ENCODE measurements at places on chromosomes 2 and 18.
A peak's percentile ranks its signal among the peaks of the same experiment; 100 is the strongest.

DNA sequence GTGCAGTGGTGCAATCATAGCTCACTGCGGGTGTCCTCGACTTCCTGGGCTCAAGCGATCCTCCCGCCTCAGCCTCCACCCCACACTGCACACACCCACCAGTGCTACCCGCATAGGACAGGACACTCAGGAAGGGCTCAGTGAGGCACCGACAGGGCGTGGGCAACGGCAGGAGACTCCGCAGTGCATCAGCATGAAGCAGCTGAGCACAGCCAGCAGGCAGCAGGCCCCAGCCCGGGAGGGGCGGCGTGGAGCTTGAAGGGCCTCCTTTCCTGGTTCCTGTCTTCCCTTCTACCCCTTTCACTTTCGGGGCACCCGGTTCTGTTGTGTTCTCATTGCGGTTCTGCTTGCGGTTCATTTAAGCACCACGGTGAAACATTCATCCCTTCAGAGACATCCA lies 89.8 kb downstream of the ZNF516 start:
- no peak for DNase-seq

- no peak for DNase-seq
These were observed 150.5 kb downstream of the TANC1 start for GRCh38 chr2:159118859-159119500.

- no peak for DNase-seq
These were observed 7.0 kb upstream of the VSNL1 start for GRCh38 chr2:17533546-17533945.

GRCh38 chr2:59882822-59883221 lies 670.6 kb downstream of the BCL11A start:
- DNase-seq, result no peak

DNA sequence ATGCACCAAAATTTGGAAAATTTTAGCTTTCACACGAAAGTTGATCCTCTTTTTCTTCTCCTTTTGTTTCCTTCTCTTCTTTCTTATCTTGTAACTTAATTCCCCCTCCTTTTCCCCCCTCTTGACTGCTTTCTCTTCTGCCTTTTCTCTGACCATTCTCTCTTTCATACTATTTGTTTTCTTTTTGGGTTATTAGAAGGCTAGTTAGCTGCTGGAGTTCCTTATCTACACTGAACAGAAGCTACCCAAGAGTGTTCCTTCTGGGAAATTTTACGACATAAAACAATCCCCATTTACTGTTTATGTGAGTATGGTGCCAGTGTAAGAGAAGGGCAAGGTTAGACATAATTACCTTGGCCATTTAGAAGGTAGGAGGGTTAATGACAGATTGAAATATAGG lies 218.4 kb upstream of the DTNA start:
- DNase-seq, result no peak

- DNase-seq, result peak; percentile 85
These were observed 10.6 kb upstream of the ITGB6 start for GRCh38 chr2:160210599-160211138.

GRCh38 chr18:80196528-80197320 lies 50.6 kb downstream of the PARD6G start:
- DNase-seq, result no peak

DNA sequence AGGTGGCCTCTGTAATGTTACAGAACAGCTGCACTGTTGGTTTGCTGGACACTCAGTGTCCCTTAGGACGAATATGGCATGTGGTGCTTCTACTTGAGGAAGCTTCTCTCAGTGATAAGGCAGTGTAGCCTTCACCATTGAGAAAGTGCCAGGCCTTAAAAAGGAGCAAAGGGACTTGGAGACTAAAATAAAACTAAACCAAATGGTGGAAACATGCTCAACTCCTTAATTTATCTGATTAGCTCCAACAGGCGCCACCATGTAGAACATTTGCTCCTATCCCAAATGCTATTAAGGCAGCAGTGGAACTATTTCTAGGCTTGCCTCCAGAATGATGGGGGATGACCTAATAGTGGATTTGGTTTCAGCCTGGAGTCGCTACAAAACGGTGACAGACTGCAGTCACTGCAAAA lies 77.5 kb upstream of the MYL1 start:
- no peak for DNase-seq

- no peak for DNase-seq
These were observed 57.4 kb downstream of the ATIC start for GRCh38 chr2:215369181-215369760.

GRCh38 chr2:72806280-72806945 lies 19.4 kb downstream of the EXOC6B start:
- no peak for DNase-seq

DNA sequence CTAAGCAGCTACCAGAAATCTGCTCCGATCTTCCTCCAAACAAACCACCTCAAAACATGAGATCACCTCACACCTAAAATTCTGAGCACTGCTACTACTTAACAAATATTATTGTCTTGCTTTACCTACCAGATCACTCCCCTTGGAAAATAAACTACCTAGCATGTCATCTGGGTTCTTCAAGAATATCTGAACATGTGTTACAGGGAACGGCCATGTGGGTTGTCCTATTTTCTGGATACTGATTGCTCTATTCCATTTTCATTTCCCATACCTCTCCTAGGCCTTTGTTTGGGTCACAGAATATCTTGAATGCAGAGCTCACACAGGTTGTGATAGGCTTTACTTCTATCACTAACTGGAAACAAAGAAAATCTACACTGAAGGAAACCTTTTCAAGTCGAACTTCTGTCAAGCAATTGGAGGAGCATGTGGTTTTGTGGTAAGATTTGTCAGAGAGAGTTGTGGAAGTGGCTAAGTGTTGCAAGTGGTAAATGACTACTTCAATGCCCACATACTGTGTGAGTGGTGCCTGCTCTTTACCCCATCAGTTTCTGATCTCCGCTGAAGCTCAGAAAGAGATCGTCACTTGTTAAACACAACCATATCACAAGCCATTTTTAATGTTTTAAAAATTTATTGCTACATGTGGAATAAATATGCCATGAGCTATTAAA lies 739.1 kb upstream of the ZEB2 start:
- no peak for DNase-seq

DNA sequence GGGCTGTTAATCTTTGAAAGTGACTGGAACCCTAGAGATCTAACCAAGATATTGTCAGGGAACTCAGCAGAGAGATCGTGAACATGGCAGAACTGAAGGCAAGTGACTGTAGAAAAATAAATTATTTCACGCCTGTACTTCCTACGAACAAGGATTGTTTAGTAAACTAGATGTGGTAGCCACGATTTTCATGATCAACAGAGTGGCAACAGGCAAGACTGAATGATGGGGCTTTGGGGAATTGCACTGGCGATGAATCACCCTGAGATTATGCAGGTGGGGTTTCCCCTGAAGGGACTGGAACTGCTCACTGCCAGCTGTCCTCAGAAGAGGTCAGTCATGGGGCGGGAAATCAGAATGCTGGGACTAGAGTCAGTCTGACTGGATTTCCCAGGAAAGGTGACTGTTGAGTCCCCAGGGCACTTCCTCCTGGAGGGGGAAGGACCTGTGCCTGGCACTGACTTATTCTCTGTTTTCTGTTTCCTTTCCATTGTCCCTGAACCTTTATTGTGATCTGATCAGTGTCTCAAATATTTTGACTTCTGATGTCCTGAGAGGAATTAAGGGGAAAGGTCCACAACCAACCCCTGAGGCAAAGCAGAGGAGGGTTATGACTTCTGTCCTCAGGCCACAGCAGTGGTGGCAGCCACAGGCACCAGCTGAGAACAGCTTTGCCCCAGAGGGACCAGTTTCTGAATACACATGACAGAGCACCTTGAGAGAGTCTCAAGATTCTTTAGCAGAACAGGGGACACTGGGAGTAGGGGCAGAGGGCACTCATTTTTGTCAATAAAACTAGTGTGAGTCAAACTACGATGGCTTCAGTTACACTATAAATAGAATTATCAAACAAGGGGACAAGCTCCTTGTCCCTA lies 70.0 kb downstream of the NAB1 start:
- DNase-seq, result no peak

DNA sequence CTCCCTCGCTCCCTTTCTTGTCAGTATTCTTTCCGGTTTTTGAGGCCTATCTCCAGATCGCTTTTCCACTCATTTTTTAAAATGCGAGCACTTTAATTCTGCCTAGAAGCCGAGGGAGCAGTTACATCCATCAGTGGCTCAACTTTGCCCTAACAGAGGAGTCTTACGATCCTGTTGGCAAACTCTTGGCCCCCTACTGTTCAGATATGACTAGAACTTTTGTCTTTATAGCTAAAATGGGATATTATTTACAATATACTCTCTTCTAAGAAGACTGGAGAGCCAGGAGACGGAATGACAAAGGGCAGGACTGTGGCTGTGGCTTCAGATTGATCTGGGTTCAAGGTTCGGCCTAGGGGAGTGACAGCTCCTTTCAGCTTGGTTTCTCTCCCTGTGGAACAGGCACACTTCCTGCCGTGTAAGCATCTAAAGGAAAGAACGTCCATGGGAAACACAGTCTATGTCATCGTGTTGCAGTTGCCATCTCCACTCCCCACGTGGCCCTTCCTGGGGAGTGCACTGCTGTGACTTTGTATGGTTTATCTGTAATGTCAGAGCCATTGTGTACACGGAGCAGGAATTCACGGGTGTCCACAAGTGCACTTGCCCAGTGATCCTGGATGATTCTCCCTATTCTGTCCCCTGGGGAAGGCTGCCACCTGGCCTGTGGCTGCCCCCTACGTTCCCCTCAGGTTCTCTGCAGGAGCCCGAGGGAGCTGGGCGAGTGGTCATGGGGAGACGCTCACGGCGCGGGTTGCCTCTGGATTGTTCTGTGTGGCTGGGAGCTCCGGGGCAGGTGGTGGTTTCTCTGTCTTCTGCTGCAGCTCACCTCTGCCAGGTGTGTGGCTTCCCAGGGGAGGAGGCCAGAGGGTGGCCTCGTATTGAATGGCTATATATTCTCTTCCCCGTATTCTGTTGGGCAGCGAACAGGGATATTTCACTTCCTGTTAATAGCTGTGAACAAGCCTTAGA lies 222.0 kb downstream of the LDLRAD4 start:
- peak; percentile 49 for DNase-seq

GRCh38 chr2:149586063-149586462 lies 1.5 kb downstream of the MMADHC start:
- DNase-seq, result no peak

DNA sequence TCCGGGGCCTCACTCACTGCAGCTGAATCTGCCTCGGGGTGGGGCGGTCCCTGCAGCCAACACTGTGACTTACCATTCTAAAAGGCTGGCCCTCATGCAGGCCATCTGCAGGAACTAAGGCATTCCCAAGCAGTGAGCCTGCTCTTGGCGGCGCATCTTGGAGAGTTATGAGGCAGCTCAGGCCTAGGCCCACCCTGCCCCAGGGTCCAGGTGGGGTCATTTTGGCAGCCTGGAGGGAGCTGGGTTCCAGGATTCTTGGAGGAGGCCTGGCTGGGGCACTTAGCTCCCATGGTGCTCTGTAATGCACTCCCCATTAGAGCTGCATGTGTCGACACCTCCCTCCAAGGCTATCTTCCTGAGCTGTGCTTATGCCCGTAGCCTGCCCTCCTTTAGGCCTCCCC lies 14.8 kb upstream of the BIN1 start:
- no peak for DNase-seq

DNA sequence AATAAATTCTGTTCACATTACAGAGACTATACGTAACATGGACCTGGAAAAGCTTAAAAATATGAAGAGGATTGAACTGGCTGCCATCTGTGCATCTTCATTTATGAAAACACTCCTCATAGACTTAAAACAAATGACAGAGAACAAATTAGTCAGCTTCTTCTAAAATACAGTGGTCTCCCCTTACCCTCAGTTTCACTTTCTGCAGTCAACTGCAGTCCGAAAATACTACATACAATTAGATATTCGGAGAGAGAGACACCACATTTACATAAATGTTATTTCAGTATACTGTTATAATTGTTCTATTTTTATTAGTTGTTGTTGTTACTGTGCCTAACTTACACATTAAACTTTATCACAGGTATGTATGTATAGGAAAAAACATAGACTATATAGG lies 6.5 kb downstream of the RNF103 start:
- DNase-seq, result no peak

DNA sequence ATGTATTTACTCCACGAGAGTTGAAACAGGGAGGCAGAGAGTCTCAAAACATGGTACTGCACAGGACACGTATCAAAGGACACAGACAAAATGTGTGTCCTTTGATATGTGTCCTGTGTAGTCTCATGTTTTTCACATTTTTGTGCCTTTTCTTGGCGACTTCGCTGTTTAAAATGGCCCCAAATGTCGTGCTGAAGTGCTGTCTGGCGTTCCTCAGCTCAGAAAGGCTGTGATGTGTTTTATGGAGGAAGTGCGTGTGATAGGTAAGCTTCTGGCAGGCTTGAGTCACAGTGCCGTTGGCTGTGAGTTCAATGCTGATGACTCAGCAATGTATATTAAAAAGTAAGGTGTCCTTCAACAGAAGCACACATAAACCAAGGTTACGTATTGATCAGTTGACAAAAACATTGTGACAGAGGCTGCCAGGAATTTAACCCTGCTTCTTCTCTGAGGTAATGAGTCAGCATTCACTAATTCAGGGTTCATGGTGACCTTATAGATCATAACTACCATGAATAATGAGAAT lies 78.2 kb downstream of the DYSF start:
- DNase-seq, result no peak

DNA sequence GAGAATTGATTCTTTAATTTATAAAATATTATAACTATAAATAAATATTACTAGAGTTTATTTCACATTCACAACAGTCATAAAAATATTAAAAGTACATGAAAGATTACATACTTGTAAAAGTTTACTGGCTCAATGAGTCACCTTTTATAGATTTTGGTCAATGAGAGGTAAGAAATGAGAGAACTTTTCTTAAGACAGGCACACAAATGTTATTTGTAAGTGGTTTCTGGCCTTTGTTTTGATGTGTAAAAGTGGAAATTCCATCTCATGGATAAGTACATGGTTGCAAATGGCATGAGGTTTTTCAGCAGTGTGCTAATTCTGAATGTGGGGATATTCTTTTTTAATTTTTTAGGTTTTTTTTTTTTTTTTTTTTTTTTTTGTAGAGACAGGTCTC lies 63.8 kb downstream of the TTC27 start:
- no peak for DNase-seq

DNA sequence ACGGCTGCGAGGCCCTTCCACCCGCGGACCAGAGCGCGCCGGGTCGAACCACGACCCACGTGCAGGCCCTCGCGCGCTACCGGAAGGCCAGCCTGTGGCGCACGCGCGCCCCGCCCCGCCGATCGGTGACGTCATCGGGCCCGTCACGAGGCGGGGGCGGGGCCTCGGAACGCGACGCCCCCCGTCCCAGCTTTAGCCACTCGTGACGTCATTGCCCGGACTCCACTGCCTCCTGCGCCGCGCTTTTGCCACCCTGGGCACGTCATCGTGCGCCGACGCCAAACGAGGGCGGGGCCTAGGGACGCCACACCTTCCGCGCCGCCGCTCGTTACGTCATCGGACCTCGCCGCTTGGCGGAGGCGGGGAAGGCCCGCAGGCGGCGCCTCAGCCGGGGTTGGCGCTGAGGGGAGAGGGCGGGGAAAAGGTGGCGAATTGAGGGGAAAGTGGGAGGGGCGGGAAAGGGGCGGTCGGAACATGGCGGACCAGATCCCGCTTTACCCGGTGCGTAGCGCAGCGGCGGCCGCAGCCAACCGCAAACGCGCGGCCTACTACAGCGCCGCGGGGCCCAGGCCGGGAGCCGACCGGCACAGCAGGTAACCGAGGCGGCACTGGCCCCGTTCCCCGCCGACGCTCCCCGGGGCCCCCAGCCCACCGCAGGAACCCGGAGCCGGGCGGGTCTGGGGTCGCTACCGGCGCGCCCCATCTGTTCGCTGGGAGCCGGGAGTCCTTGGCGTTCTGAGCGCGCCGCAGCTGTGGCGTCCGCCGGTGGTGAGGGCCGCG lies at the start of gene ATP9B:
TSS of gene ATP9B (plus strand) at position 458 of the 780 bp plus-strand sequence. CDS start at position 475, 17 bp downstream.
- DNase-seq, result peak; percentile 94

Measured in SK-MEL-5 (cell line).